NCI-H1417 treated with DMSO at 0.1 percent for 48 hours (cell line): ENCODE measurements at places on chromosomes 7 and 10.

DNA sequence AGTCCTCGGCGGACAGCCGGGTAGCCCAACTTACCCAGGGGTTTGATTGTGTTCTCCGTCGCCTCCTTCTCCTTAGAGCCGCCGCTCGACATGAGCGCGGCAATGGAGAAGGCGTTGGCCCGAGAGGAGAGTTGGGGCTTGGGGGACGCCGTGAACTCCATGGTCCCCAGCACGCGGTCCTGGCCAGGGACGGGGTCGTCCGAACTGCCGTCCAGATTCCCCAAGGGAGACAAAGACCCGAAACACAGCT is 515 bp downstream of the TBX20 start:
- no peak for DNase-seq

GRCh38 chr10:69636626-69637605 is 6.9 kb downstream of the FAM241B start:
- no peak for DNase-seq

- DNase-seq, result no peak
Observed at GRCh38 chr10:77606751-77607150, 30.9 kb downstream of the KCNMA1 start.

DNA sequence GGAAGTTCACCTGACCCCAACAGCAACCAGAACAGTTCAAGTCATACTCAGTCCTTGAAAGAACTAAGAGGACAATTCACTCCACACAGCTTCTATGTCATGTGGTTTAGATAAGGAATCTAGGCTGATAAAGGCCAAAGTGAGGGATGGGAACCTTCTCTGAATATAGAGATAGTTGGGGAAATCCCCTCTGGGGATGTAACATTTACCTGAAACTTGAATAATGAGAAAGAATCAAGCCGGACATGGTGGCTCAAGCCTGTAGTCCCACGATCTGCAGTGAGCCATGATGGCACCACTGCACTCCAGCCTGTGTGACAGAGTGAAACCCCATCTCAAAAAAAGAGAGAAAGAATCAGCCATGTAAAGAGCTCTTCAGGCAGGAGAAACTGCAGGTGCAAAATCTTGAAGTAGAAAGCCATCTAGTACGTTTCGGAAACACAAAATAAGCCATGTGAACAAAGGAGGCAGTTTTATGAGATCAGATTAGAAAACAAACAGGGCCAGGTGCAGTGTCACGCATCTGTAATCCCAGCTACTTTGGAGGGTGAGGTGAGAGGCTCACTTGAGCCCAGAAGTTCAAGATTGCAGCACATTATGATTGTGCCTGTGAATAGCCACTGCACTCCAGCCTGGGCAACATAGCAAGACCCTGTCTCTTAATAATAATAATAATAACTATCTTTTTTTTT is 4.5 kb upstream of the DNMBP start:
- no peak for DNase-seq

DNA sequence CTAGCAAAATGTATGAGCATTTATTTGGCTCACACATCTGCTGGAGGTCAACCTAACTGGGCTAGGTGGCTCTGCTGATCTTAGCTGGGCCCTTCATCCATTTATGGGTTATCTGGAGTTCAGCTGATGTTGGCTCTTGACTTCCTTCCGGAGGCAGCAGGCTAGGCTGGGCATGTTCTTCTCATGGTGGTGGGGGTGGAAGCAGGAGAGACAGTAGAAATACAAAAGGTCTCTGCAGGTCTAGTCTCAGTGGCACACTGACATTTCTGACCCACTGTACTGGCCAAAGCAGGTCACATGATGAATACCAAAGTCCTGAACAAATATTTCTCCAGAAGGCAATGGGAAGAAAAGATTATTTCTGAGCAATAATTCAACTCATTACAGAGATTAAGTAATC is 334.6 kb downstream of the CRPPA start:
- no peak for DNase-seq

- DNase-seq, result no peak
Observed at GRCh38 chr7:38025815-38026214, 105.4 kb downstream of the EPDR1 start.

DNA sequence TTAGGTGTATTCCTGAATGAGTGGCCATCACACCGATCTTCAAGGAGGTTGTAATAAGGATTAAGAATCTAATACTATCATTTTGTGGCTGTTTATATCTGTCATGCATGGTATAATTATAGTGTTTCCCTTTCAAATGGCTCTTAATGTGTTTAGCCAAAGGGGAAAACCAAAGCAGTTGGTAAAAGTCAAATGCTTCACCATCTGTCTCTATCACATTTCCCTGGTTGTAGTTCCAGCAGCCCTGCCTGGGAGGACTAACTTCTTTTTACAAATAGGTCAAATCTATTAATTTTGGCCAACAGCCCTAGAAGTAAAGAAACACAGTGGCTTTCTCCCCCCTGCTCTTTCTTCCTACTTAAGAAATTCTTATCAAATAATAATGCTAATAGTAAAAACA is 56.7 kb downstream of the ZNF365 start:
- no peak for DNase-seq

GRCh38 chr7:128037081-128037480 is 5.8 kb upstream of the LRRC4 start:
- no peak for DNase-seq

GRCh38 chr10:87931836-87932230 is 68.4 kb downstream of the PTEN start:
- no peak for DNase-seq

DNA sequence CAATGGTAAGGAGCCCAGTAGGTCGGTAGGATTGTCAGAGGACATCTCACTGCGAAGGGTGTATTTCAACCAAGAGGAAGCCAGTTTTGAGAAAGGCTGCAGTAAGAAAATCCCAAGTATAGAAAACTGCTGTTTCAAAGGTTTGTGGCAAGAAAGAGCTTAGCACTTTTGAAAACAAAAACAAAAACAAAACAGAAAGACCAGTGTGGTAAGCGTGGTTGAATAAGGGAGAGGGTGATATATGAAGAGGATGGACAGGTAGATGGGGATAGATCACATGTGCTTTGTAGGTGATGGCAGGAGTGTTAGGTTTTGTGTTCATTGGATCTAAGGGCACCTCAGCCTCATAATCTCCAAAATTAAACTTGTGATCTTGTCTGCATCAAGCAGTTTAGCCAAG is 141.6 kb upstream of the WNT16 start:
- no peak for DNase-seq

DNA sequence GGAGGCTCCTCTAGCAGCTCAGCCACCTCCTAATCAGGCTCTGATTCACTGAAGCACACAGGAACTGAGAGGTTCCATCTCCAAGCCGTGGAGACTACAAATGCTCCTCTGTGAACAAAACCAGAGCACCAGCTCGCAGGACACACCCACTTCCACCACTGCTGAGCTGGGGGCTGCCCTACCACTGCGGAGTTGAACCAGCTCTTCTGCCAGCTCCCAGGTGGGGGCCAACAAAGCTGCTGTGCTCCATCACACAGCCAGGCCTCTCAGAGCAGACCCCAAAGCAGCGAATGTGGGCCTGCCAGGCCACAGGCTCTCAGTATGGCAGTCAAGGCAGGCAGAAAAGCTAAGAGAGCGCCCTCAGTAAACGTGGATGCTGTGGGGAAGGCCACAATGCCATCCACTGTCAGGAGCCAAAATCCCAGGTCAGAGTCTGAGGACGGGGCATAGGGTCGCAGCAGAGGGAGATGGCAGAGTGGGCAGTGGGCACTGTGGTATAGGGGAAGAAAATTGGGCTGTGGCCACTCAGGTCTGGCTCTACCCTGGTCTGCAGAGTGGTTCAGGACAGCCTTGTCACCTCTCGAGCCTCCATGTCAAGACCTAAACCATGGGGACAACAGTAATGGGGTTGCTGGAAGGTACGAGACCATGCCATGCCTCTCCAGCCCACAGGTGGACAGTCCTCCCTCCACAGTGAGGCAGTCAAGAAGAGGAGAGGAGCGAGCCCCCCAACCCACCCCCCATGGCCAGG is 82.1 kb downstream of the GRID1 start:
- DNase-seq, result no peak

DNA sequence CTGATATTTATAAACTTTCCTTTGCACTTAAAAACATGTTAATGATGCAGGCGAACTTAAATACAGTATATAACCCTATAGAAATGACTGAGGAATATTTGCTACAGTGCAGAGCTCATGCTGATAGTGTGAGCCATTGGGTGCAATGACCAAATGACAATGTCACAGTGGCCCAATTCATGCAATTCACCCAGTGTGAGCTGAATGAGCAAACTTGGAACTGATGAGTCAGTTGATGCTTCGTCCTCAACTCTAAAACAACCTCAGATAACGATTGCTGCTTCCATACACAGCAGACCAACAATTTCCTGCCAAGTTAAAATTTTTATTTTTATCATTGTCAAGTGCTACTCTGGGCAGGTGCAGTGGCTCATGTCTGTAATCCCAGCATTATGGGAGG is 12.1 kb upstream of the ZC3HAV1L start:
- no peak for DNase-seq
